Dermis blood vessel endothelial cell (primary cell): ENCODE measurements at places on chromosomes 1 and 21.
A peak's percentile ranks its signal among the peaks of the same experiment; 100 is the strongest.

DNA sequence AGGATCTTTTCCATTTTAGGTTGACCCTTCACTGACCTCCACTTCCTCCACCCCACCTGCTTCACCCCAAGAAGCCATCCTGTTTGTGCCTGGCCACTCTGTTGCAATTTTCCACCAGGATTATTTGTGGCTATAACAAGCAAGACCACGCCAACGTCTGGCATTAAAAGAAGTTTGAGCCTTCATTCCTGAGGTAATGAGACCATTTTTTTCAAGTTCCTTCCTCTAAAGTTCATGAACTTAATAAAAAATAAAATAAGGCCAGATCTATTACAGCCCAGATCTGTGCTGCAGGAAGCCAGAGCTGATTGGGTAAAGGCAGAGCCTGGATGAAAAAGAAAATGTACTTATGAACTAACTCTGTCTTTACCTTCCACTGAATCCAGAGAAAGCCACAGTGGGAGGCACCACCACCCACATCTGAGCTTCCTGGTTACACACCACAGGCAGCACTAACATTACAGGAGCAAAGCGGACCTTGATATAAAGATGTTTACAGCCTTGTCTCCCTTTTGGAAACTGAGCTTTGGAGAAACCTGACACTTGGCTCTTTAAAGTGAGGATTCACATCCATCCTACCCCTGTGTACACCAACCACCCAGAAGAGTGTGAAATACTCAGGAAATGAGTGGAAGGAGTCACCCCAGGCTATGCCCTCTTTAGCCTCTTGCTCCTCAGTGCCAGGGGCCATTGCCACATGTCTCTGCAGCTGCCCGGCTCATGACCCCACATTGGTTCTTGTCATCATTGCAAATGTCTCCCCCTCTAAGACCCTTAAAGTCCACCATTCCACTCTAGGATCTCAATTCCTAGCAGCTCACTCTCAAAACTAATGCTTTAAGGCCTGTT lies 293.6 kb downstream of the PLPP3 start:
- peak; percentile 69 for DNase-seq

DNA sequence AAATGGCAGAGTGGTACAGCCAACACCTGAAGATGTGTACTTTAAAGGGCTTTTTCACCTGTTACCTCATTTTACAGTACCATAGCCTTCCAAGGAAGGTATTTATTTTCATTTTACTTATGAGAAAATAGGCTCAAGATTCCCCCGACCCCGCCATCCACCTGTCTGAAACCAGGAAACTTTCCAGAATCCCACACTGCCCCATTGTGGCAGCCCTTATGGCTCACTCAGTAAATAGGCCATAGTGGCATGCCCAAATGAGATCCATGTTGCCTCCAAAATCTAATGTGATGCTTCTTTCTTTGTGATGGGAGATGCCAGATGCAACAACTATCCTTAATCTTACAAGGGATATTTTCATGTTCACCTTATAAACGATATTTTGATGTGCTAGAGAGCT lies 97.8 kb downstream of the EBNA1BP2 start:
- peak; percentile 19 for DNase-seq

GRCh38 chr1:94246692-94247137 lies 9.3 kb upstream of the ARHGAP29 start:
- DNase-seq: peak; percentile 67

DNA sequence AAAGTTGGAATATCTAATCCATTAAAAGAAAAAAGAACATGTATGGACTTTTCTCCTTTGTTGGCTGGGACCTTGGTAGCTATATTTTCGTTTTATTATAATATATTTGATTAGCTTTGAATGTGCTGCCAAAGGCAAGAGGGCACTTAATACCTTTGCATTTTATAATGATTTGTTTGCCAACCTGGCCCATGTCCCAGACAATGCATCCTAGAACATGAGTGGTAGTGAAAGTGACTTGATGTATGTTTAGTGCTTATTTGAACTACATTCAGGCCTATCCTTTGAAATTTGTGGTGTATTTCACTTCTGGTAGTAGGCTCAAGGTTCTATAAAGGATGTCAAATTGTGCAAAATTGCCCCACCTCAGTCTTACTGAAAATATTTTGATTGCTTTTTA lies 25.9 kb downstream of the CACHD1 start:
- DNase-seq: no peak

DNA sequence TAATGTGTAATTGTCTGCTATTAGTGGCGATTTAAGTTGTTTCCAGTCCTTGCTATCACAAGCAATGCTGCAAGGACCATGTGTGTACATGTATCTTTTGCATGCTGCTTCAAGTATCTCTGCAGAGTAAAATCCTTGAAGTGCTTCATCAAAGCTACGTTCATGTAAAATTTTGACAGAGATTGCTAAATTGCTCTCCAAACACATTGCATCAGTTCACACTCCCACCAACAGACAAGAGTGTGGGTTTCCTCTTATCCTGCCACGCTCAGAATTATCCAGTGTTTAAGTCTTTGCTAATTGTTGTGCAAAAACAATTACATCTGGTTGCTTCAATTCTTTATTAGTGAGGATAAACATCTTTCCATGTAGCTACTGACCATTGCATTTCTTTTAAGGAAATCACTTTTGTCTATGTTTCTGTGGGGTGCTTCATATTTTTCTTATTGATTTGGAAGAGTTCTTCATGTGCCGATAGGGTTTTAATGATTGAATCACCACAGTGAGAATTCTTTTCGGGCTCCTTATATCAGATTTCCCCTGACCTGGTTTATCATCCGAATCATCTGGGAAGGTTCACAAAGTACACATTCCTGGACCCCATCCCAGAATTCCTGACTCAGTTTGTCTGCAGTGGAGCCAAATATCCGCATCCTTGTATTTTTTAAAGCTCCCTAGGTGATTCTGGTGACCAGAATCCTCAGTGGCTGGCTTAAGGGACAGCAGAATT lies 56.3 kb upstream of the GALNT2 start:
- DNase-seq: no peak

GRCh38 chr1:231032963-231033362 lies 7.1 kb downstream of the FAM89A start:
- no peak for DNase-seq

DNA sequence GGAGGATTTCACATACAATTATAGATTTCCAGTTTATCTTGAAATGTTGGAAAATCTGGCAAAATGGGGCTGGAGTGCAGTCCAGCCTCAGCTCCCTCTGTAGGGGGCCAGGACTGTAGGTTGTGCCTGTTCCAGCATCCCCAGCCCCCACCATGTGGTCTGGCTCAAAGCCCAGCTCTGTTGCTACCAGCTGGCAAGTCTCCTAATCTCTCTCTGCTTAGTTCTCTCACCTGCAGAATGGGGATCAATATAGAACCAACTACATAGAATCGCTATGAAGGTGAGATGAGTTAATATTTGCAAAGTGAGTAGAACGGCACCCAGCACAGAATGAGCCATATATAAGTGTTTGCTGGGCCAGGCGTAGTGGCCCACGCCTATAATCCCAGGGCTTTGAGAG lies 50.0 kb upstream of the TARDBP start:
- no peak for DNase-seq

DNA sequence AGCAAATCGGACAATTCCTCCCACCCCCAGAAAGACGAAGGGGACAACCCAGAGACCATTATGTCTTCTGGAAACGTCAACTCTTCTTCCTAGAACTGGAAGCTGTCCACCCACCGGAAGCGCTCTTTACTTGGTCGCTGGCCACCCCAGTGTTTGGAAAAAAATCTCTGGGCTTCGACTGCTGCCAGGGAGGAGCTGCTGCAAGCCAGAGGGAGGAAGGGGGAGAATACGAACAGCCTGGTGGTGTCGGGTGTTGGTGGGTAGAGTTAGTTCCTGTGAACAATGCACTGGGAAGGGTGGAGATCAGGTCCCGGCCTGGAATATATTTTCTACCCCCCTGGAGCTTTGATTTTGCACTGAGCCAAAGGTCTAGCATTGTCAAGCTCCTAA lies 3.2 kb downstream of the S1PR1 start:
- DNase-seq: peak; percentile 74

DNA sequence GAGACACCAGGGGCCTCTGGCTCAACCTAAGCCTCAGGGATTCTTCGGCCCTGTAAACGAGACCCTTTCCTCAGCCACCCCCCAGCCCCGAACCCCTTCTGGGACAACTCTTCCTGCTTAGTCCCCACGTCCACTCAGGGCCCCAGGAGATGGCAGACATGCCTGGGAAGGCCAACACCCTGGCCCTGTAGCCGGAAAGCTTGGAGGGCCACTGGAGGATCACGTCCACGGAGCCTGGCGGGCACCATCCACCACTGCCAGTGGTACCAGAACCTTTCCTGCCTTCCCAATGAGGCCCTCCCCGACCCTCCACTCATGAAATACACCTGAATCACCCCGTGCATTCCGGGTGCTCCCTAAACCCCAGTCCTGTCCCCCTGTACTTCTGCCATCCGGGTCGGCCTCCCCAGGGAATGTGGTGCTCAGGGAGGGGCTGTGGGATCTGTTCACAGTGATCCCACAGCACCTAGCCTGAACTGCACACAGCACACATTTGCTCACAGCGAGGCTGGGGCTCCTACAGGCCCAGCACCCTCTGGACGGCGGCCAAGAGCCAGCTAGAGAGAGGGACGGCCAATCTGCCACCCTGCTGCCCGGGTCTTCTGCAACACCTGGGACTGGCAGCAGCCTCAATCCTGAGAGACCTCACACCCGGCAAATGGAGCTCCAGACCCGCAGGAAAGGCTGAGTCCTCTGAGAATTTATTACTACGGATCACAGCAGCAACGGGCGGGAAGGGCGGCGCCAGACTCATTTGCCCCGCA lies 1.8 kb downstream of the AURKAIP1 start:
- DNase-seq: no peak

DNA sequence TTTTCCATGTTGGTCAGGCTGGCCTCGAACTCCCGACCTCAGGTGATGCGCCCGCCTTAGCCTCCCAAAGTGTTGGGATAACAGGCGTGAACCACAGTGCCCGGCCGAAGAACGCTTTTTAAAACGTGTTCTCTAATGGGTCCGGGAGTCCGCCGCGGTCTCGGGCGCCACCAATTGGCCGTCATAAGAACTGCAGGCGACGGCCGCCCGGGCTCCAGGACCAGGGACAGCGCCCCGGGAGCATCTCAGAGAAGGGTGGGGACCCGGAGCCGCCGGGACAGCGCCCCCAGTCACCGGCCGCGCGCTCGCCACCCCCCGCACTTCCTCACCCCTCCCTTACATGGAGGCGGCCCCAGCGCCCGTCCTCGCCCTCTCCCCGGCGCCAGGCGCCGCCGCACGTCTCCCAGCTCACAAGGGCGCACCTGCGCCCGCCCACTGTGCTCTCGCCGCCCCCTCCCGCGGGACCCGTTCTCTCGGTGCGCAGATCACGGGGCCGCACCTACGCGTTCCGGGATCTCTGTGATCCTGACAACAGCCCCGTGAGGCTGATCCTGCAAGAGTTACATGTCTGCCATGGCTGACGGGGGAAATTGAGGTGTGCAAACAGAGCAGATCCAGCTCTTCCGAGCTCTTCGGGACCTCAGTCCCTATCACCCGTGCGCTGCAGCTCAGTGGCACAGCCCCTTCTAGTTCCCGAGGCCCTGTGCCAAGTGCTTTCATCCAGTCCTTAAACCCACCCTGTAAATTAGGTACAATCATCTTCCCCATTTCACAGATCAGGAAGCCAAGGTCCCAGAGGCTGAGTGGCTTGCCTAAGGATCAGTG lies 9.8 kb downstream of the RAP1GAP start:
- peak; percentile 70 for DNase-seq

DNA sequence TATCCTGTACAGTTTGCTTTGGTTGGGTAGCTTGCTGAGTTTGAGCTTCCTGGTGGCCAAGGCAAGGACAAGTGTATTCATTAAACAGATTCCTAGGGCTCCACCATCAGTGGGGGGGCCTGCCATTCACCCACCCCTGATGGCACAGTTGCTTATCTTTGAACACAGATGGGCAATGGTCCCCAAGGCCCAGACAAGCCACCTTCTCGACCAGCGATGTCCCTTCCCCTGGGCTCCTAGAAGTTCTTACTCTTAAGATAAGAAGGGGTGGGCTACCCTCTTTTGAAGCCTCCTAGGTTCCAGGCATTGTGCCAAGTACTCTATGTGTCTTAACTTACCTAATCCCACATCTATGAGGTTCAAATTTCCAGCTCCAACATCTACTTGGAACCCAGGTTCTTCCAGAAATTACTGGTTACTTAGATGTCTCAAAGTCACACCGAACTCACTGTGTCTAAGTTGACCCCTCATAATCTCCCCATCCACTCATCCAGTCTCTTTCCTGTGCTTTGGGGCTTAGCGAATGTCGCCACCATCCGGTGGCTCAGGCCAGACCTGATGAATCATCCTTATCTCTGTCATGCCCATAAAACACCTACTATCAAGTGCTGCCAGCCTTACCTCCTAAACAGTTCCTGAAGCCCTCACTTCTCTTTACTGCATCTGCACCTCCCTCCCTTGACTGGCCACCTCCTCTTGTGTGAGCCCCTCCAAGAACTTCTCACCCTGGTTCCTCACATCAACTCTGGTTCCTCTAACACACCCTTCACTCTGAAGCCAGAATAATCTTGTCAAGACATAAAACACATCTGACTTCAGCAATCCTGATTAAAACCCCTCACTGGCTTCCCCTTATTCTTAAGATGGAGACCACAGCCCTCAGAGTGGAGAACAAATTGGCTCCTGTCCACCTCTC lies 50.1 kb downstream of the KLHDC7A start:
- no peak for DNase-seq

- DNase-seq: no peak
These were observed 78.4 kb downstream of the KCND3 start for GRCh38 chr1:111911061-111911460.

DNA sequence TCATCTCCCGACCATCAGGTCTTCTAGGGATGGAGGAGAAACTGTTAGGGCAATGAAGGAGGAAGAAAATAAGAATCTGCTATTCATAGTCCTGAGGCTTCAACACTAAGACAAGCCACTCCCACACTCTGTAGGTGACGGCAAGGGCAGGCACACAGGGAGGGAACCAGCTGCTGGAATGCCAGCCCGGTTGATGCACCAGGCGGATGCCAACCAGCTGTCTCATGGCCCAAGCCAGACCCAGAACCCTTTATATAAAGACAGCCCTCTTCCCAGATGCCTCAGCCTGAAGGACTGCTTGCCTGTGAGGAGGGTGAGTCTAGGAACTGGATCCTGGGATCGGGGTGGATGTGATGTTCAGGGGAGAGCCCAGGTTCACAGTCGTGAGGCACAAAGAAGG lies at the start of gene KPRP:
Gene KPRP, plus strand, starts transcription at position 279 of the 400 bp plus-strand sequence. CDS start 1,564 bp downstream, outside the sequence.
- DNase-seq: no peak

GRCh38 chr1:54548389-54549044 lies 489 bp downstream of the ACOT11 start:
- DNase-seq: no peak

DNA sequence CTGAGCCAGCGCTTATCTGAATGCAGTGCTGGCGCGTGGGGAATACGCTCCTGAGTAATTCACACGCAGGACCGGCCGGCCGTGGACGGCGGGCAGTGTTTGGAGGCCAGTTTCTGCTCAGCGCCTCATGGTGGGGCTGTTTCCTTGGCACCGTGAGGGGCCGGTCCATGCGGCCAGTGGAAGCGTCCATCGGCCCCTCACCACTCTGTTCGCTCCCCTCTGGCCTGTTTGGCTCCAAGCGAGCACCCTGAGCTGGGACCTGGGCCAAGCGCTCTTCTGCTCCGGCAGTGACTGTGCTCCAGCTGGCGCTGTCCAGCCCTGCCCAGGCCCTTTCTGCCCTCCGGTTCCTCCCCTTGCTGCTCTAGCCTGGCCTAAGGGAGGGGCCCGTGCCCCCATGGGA lies 16.3 kb upstream of the PLCH2 start:
- peak; percentile 44 for DNase-seq
